ENCODE measurements at places on chromosomes 7 and 10. TPM values are rescaled to one million over a fixed set of nuclear protein-coding genes. Genes with fewer than 3 reads are reported as not detected.

- DNase-seq, result no peak
Measured at GRCh38 chr10:31594347-31594873, 275.4 kb downstream of the ZEB1 start.

- DNase-seq, result no peak
Measured at GRCh38 chr10:44731283-44731682, 179.9 kb upstream of the TMEM72 start.

DNA sequence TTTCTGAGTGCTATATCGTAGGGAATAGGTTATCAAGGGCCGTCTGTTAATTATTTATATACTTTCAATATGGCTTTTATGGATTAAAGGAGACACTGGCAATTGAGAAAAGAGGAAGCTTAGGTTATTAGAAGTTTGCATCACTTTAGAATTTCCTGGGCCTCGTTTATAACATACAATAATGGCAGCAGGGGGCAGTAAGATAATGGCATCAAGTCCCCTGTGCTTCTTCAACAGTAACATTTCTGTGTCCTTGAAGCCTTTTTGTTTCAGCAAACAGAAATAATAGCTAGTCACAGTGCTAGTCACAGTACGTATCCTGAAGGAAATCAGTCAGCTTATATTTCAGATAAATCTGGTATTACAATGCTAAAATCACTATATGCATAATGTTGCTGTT, 41.9 kb downstream of the SPAM1 start:
- DNase-seq, result no peak

GRCh38 chr7:107610323-107610722, 30.3 kb downstream of the BCAP29 start:
- DNase-seq, result peak; percentile 56

DNA sequence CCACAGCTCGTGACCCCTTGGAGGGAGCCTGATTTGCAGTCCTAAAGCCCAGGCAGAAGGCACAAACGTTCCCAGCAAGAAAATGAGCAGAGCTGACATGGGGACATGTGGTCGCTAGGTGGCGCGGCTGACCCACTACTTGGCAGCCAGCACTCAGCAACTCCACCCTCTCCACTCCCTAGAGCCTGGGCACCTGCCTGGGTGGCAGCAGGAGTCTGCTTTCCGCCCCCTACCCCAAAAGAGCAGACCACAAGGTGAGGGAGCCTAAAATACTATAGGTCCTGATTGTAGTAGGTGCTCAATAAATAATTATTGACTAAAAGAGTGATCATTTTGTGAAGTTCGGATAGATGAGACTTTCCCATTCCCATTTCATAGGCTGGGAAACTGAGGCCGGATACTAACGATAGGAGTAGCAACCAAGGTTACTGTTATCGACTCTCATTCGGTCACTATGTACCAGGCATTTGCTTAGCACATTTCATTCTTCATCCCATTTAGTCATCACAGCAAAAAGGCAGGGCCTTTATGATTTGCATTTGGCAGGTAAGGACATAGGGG, 57.4 kb downstream of the NEUROG3 start:
- no peak for DNase-seq

GRCh38 chr10:77636282-77636966, 1.2 kb downstream of the KCNMA1 start:
- DNase-seq, result no peak

- no peak for DNase-seq
Measured at GRCh38 chr7:84100866-84101265, 93.7 kb downstream of the SEMA3A start.

DNA sequence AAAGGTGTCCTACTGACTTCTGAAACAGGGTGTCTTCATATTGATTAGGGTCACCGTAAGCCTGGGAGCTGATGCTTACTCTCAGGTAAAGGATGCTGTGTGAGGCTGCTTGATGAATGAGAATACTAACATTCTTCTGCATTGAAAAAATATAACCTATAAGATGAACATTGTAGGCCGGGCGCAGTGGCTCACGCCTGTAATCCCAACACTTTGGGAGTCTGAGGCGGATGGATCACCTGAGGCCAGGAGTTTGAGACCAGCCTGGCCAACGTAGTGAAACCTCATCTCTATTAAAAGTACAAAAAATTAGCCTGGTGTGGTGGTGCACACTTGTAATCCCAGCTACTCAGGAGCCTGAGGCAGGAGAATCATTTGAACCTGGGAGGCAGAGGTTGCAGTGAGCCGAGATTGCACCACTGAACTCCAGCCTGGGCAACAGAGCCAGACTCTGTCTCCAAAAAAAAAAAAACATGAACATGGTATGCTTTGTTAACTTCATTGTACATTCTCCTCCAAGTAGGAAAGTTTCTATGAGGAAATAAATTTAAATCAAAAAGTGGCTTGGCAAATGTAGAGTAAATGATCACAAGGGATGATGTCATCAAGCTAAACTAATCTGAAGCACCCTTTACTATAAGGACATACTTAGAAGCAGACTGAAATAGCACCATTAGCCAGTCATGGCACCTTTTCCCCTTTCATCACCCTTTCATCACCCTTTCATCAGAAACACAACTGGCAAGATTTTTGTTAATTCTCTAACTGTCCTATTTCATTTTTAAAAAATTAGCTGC, 1.5 kb upstream of the BRAF start:
- no peak for DNase-seq

GRCh38 chr7:91226411-91226810, 37.8 kb upstream of the FZD1 start:
- no peak for DNase-seq

- no peak for DNase-seq
Measured at GRCh38 chr7:94907811-94908322, 473 bp downstream of the PPP1R9A start.

GRCh38 chr10:84353052-84353803, 24.8 kb downstream of the CCSER2 start:
- no peak for DNase-seq

GRCh38 chr10:79315602-79315920, 31.7 kb upstream of the PPIF start:
- DNase-seq, result no peak

- no peak for DNase-seq
Measured at GRCh38 chr7:120989257-120990220, 1.0 kb downstream of the CPED1 start.

GRCh38 chr10:90302758-90303481, 554.9 kb downstream of the HTR7 start:
- no peak for DNase-seq

- DNase-seq, result no peak
Measured at GRCh38 chr7:47809387-47809786, 138.9 kb downstream of the PKD1L1 start.

- DNase-seq, result no peak
Measured at GRCh38 chr7:70577078-70577477, 554.9 kb upstream of the GALNT17 start.

DNA sequence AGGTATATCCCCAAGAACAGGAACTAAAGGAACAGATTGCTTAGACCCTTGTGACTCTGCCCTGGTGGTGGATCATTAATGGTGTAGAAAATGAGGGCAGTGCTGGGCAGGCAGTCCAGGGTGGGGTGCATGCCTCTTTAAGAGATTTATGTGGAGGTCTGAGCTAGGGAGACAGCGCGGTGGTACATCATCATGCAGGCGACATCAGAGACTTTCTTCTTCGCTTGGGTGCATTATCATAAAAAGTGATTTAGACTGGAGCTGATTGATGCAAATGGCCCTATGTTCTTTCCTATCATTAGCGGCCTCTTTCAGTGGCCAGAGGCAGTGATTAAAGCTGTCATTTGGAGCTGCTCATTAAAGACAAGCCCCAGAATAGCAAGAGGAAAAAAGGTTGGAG, 519.1 kb upstream of the GALNT17 start:
- DNase-seq, result no peak

DNA sequence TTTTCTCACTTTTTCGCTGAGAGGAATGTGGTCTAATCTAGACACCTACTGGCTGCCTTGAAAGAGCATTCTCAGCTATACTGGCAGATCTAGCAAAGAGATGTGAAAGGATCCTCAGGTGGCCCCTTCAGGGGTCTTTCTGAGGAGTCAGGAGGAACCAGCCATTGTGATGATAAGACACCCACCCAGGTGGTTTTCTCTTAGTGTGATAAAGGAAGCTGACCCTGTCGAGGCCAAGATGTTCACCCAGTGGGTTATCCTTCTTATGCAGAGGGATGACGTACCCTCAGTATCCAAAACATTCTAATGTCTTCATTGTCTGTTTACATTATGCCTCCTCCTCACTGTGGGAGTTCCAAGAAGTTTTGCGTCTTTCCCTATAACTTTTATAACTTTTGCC, 98.3 kb upstream of the LRGUK start:
- DNase-seq, result no peak

- no peak for DNase-seq
Measured at GRCh38 chr10:103472005-103472404, 7.0 kb downstream of the CALHM3 start.

DNA sequence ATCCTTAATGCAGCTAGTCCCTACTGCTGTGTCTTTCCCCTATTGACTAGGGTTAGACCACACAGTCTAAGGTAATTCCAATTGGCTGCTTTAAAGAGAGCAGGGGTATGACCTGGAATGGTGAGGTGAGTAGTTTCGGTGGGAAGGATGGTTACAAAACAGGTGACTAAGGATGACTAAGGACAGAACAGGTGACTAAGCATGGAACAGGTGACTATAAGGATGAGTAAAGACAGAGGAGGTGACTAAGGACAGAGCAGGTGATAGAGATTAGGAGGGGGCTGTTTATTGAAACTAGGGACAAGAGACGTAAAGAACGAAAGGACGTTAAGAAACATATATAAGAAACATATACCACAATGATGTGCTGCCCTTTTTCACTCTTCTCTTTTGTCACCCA, 145.1 kb upstream of the TMEM106B start:
- DNase-seq, result no peak

DNA sequence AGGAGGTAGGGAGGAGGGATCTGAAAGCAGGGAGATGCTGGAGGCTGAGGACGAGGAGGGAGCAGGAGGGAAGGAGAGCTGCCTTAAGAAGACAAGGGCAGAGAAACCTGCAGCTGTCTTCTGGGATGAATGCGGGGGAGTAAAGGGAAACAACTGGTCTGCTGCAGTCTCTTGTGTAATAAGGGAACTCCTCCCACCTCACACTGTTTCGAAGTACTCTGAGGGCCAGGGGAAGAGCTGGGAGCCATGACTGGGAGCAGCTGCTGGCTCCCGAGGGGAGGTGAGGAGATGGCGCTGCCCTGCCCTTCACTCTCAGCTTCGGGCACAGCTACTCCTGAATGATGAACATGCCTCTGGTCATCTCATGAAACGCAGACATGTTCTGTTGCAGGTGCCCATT, 65.1 kb downstream of the CLEC2L start:
- DNase-seq, result no peak

DNA sequence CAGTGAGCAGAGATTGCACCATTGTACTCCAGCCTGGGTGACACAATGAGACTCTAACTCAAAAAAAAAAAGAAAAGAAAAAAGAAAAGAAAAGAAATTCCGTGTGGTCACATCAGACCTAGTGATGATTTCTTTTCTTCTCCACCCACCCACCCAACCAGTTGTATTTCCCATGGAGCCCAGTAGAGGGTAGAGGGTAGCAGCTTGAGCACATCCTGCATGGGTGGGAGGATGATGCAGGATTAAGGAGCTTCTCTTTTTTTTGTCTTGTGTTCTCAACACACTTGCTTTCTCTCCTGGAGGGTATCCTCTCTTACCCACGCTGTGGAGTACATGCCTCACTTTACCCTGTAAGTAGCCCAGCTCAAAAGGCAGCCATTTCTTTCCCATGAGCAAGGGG, 118.6 kb upstream of the CARD11 start:
- DNase-seq, result no peak

GRCh38 chr7:151392002-151392401, 17.8 kb downstream of the WDR86 start:
- DNase-seq, result no peak

- DNase-seq, result no peak
Measured at GRCh38 chr10:71078454-71079145, 133.8 kb upstream of the UNC5B start.

DNA sequence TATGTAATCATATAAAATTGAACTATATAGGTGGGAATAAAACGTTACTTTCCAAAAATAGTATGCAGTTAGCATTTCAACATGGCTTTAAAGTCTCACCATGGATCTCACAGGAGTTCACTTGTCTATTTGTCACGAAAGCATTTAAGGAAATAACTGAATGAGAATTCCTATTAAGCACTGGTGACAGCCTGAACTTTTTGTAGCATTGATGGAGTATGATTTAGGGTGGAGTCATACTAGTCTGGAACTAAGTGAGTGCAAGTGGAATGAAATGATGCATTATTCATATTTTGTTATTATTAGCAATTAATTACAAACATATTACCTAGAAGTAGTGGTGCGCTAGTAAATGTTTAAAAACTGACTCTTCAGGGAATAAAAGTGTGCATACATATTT, 26.0 kb upstream of the HIBADH start:
- DNase-seq, result no peak

DNA sequence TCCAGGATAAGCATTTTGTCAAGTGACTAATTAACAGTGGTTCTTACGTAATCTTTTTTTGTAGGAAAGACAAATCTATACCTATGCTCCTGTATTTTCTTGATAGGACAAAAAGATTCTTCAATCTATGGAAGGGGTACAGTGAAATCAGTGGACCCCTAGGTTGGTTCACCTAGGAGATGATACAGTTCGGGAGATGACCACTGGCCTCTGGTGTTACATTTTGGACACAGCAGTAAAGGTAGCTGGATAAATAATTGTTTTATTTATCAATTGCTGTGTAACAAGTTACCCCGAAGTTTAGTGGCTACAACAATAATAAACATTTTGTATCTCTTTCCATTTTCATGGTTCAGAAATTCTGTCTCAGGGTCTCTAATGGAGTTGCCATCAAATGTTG, 288.2 kb upstream of the MAGI2 start:
- DNase-seq, result no peak

- DNase-seq, result no peak
Measured at GRCh38 chr10:58016614-58017013, 251.1 kb downstream of the IPMK start.

DNA sequence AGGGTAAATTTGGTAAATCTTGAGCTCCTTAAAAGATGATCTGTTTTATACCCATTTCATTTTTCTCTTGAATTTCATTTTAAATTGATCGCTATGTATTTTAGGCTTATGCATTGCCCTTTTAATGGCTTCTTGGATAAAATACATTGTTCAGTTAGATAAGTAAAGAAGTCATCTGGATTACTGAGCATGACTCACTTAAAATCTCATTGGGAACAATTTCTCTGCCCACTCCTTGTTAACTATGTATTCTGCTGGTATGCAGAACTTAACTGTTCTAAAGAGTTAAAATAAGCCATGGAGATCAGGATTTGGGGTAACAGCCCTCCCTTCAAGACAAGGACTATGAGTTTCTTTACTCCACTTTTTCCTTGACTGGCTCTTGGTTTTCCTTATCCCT, 134.2 kb downstream of the SND1 start:
- no peak for DNase-seq

GRCh38 chr7:36288501-36288900, 101.2 kb upstream of the ANLN start:
- no peak for DNase-seq

FKBP9 gene
- total RNA-seq, result 232 TPM

GPC2 gene
- 3.7 TPM for total RNA-seq

DGKB gene
- 22.5 TPM for total RNA-seq

KCNH2 gene
- 9.9 TPM for total RNA-seq

TMEM229A gene
- total RNA-seq, result 2.0 TPM

RBP4 gene
- total RNA-seq, result 1.9 TPM

DNA2 gene
- total RNA-seq, result 16.8 TPM

PDE6C gene
- total RNA-seq, result not detected

TLX1 gene
- not detected for total RNA-seq

SPDYE2B gene
- total RNA-seq, result not detected

VGF gene
- not detected for total RNA-seq

PKD1L1 gene
- total RNA-seq, result 1.3 TPM

CCDC146 gene
- 25.7 TPM for total RNA-seq

TSPAN33 gene
- total RNA-seq, result 9.5 TPM
